NK-92 treated with Interleukin-12 subunit alpha and Interleukin-12 subunit beta, amount 100 ng/mL, for 24 hours (cell line): ENCODE measurements at places on chromosomes 7 and 10.

GRCh38 chr7:1544178-1544895, 11.7 kb downstream of the TMEM184A start:
- no peak for DNase-seq

DNA sequence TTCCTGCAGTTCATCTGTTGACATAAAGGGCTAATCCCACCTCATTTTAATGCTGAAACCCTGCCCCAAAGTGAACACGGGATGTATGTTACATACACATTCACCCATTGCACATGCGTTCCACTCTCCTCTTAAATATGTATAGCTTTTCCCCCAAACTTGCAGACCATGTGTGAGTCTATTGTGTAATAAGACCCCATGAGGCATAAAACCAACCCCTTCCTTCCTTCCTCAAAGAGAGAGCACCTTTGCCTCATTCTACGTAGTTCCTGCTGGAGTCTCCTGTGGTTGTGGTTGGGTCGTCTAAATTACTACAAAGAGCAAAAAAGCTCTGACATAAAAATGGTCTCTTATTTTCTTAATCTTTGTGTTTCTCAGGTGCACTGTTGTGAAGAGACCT, 345.7 kb upstream of the KLF6 start:
- no peak for DNase-seq

DNA sequence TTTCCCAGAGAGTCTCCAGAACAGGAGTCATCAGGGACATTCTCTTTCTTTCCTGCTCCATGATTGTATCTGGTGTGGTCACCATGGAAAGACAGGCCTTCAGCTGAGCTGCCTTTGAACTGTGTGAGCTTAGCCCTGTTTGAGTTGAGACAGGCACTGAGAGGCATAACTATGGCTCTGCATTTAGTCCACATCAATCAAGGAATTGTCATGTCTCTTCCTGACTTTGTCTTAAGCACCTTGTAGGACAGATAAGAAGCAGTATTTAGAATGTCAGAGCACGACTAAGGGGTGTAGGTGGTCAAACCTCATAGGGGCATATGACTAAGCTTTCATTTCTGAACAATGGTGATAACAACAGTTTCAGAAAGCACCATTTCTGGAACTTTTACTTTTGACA, 53.5 kb downstream of the EPDR1 start:
- DNase-seq = no peak

GRCh38 chr10:131697476-131698128, 203.2 kb upstream of the PPP2R2D start:
- no peak for DNase-seq

GRCh38 chr7:36506820-36507219, 117.2 kb downstream of the ANLN start:
- DNase-seq = no peak

- DNase-seq = no peak
Observed at GRCh38 chr10:92916433-92916832, 68.1 kb downstream of the EXOC6 start.

DNA sequence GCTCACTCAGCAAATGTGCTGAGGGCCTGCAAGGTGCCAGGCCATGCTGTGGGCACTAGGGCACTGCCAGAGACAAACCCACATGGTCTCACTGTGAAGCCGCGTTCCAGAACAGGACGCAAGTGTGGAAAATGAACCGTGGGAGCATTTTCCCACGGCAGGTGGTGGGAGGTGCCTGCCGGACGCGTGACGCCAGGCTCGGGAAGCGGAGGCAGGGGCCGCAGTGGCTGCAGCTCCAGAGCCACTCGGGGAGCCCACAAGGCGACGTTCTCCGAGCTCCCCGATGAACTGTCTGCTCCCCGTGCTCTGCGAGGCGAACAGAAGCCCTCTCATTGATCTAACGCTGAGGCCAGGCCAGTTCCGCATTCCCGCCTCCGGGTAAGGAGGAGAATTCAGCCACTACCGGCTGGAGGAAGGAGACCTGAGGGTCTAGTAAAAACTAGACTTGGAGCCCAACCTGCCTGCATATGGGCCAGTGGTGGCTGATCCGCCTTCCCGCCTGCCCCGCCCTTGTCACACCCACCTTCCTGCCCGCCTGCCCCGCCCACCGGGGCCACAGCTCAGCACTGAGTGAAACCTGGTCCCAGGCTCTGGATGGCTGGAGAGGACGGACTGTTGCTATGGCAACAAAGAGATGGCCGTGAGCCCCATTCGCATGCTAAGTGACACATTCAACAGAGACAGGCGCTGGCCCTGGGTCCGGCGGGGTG, 13.1 kb downstream of the ADGRA1 start:
- DNase-seq = no peak

- no peak for DNase-seq
Observed at GRCh38 chr10:80535671-80536360, 1.9 kb upstream of the SH2D4B start.

DNA sequence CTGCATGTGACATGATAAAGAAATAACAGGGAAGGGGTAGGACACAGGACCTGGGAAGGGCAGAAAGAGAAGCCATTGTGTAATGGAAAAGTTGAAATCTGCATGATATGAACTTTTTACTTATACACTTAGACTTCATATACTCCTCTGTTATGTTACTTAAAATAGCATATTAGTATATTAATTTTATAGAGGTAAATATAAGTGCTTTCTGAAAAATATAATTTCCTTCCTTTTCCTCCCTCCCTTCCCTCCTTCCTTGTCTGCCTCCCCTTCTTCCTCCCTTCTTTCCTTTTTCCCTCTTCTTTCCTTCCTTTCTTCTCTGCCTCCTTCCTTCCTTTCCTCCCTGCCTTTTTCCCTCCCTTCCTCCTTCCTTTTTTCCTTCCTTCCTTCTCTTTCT, 363.7 kb downstream of the CALN1 start:
- no peak for DNase-seq

GRCh38 chr10:129741978-129742741, 221.9 kb downstream of the EBF3 start:
- DNase-seq = no peak

- DNase-seq = no peak
Observed at GRCh38 chr7:99102809-99103690, 40.9 kb downstream of the SMURF1 start.

DNA sequence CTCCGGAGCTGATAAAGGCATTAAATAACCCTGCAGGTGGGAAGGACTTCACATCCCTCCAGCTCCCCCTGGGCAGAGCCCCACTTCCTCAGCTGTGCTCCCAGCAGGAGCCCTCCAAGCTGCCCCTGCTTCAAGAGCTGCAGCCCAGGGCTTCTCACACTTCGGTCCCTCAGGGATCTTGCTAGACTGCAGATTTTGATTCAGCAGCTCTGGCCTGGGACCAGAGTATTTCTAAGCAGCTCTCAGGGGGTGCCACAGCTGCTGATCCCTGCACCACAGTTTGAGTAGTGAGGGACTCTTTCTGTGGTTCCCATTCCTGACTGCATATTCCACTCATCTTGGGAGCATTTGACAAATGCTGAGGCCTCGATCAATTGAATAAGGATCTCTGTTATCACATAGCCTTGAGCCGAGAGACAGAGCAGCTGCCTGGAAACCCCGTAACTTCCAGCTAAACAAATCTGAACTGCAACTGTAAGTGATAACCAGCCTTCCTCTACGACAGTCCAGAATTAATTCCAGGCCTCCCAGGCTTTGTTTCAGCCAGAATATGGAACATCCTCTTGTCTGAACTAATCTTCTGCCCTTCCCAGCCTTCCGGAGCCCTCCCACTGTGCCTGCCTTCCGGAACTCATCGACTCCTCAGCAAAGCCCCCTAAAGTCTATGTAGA, 161.4 kb downstream of the CCDC3 start:
- no peak for DNase-seq

DNA sequence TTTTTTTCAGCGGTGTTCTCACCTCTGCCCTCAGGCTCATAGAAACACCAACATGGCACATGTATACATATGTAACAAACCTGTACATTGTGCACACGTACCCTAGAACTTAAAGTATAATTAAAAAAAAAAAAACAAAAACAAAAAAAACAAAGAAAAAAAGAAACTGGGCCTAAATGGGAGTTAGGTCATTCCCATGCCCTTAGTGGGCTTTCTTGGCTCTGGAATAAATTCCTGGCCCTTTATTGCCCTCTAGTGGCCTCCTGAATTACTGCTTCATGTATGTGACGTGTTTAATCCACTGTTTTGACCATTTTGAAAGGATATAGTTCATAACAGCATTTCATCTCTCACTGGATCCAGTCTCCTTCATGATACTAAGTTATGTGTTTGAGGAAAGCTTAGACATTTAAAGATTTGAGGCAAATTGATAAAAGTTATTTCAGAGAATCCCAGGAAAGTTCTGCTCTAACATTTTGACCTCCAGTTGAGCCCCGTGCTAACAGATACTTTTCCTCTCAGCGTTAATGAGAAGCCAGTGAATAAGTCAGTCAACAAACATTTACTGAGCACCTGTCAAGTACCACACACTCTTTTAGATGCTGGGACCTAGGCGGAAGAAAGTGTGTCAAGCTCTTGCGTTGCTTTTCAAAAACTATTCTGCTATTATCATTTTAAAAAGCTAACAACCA, 54.7 kb upstream of the SYPL1 start:
- DNase-seq = no peak

DNA sequence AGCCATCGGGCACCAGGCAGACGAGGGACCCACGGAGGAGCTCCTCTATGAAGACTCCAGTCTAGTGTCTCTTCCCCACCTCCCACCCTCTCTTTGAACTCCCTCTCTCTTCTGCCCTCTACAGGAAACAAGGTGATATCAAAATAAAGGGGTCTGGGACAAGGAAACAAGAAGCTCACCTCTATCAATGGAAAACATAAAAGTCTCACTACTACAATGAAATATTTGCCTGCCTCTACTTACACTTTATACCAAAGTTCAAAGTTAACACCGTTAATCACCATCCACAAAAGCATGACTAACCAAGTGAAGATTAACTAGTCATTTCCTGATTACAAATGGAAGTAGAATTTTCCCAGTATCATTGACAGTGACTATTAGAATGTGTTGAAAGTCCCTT, 82.2 kb downstream of the PARD3 start:
- no peak for DNase-seq

DNA sequence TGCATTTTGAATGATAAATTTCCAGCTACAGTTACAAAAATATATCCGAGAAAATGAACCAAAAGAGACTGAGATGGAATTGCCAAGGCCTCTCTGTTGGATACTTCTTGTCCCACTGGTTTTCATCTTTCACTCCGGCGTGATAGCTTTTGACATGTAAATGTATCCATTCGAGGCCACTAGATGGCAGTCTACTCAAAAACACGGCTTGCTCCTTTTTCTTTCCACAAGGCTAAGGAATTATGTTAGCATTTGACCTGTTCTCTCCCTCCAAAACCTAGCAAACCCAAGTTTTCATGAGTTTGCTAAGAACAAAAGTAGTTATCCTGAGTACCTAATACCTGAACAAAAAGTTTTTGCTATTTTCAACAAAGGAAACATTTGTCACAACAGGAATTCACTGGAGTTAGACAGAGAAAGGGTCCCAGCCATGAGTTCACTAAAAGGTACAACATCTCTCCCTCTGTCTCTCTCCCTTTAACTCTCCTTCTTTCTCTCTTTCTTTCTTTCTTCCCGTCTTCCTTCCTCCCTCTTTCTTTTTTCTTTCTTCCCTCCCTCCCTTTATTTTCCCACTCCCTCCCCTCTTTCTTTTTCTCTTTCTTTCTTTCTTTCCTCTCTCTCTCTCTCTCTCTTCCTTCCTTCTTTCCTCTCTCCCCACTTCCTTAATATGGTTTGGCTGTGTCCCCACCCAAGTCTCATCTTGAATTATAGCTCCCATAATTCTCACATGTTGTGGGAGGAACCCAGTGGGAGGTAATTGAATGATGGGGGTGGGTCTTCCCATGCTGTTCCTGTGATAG, 207.9 kb upstream of the MYO3A start:
- no peak for DNase-seq

DNA sequence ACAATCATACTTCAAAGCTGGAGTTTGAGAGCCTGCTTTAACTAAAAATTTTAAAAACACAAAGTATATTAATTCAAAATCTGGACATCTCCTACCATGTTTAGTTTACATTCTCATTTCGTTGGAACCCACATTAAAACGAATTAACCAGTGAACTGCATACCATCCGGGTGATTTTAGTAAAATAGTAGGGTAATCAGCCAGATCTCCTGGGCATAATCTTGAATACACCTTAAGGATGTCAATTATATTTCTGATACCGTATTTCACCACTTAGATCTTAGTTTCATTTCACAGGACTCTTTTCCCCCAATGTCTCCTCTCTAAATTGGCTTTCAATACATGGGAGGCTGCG, 175.6 kb upstream of the PFKP start:
- no peak for DNase-seq

DNA sequence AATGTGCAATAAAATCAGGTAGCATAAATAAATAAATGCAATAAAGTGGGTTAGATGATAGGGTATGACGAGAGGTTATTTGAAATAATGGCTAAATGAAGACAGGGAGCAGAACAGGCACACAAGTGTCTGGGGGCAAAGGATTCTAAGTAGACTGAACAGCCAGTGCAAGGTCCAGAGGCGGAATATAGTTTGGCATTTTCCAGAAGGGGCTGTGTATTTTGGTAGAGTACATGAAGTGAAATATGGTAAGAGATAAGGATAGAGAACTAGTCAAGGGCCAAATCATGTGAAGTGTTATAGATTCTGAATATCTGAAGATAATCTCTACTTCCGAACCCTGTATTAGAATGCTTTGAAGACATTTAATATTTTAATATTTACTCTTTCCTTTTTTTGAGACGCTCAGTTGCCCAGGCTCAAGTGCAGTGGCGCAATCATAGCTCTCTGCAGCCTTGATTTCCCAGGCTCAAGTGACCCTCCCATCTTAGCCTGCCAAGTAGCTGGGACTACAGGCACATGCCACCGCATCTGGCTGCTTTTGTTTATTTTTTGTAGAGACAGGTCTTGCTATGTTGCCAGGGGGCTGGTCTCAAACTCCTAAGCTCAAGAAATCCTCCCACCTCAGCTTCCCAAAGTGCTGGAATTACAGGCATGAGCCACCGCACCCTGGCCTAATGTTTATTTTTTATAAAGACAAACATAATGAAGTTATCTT, 44.4 kb upstream of the CD36 start:
- DNase-seq = no peak

DNA sequence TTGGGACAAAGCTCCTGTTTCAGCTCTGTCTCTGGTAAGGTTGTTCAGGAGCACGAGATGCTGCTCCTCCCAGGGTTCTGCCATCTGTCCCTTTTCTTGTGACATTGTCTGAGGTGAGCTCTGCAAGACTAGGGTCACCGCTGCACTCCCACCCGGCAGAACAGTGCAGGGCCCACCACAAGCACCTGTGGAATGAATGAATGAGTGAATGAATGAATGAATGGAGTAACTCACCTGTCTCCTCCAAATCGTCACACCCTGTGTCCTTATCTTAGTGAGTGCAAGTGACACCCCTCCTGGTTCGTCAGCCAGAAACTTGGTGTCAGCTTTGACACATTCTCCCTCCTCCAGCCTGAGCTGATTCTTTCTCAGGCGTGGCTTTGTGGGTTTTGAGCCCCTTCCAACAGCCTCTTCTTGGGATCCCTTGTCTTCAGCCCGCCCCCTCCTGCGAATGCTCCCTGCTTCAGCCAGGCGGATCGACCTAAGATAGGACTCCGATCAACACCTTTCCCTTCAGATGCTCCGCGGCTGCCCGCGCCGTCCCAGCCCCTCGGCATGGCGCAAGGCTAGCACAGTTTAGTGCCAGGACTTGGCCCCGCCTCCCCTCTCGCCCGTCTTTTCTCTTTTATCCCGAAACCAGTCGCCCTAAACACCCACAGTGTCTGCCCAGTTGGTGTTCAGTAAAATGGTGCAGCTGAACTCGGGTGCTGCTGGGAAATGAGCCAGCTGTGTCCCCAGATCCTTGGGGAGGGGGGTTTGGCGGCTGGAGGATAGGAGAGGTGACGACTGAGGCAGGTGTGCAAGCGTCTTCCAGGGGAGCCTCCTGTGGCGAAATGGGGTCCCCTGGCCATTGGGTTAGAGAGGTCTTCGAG, 89.3 kb downstream of the BEND7 start:
- no peak for DNase-seq
